Panc1 (cell line): ENCODE measurements at places on chromosomes 2 and 18. TPM values are rescaled to one million over a fixed set of nuclear protein-coding genes. Genes with fewer than 3 reads are reported as not detected.

DNA sequence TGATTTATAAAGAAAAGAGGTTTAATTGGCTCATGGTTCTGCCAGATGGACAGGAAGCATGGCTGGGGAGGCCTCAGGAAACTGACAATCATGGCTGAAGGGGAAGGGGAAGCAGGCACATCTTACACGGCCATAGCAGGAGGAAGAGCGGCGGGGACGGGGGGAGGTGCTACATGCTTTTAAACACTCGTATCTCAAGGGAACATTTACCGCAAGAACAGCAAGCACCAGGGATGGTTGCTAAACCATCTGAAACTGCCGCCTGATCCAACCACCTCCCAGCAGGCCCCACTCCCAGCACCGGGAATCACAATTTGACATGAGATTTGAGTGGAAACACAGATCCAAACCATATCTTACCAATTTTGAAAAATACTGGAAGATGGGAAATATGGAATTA is 362.8 kb downstream of the FBXO15 start:
- H3K27me3 ChIP-seq: peaks cover 2% of the 10 kb centered on the region; the same call in 1 of the 2 replicates
- H3K36me3 ChIP-seq: no peaks in the 10 kb centered on the region
- no peak overlapping the region for H3K27ac ChIP-seq

DNA sequence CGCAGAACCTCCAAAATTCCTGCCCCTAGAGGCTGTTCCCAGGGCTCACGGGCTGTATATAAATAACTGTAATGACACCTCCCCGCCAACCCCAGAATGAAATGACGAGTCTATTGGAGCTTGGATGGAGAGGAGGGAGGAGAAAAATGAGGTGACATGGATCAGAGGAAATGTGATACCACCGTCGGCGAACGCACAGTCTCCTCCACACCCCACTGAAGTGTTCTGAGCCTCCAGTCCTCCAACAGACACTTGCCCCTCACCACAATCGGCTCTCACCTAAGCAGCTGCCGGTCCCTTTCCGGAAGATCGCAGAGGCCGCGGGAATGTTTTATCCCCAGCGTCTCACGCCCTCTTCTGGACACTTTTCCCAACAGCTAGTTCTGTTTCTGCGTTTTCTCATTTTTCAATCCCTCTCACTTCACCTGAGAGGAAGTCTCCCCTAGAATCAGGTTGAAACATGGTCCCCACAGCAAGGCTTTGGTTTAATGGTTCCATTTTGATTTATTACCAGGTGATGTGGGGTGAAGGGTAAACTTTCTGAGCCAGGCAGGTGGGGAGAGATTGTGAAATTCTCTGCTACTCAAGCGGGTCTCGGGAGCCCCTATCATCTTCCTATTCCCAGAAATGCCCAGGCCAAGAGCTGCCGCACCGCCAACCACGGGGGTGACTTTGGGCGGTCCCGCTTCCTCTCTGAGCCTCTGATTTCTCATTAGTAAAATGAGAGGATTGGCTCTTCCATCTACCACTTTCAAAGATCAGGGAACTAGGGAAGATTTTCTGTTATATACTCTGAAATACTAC is 9.1 kb upstream of the MYO5B start:
- H3K4me1 ChIP-seq: no peaks in the 10 kb centered on the region
- H3K27ac ChIP-seq: no peak overlapping the region
- no peak overlapping the region for H3K4me3 ChIP-seq
- H3K27me3 ChIP-seq: peaks cover 5% of the 10 kb centered on the region; the same call in 1 of the 2 replicates

The SPAST gene
- 37.8 TPM for total RNA-seq

DNA sequence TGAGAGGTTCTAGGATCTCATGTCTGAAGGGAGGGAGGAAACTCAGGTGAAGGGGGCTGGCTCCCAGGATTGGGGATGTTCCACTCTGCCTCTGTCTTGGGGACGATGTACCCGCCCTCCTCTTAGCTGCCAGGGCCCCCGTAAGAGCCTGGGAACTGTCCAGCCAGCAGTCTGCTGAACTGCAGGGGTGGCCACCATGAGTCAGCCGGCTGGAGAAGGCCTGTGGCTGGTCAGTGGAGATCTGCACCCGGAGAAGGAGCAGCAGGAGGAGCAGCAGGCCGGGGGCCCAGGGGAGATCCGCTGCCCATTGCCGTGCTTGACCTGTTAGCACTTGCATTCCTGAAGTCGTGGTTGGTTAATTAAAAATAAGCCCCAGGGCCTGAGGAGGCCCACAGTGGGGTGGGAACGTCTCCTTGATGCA is 180.3 kb downstream of the TFCP2L1 start:
- H3K36me3 ChIP-seq: no peaks in the 10 kb centered on the region
- H3K4me3 ChIP-seq: no peak overlapping the region
- H3K4me1 ChIP-seq: no peaks in the 10 kb centered on the region
- peaks cover 3% of the 10 kb centered on the region; the same call in 1 of the 2 replicates for H3K27me3 ChIP-seq

The SCG2 gene
- total RNA-seq: 1.7 TPM

The TUBA4B gene
- not detected for total RNA-seq
